ENCODE measurements at places on chromosomes 12 and 14.
A peak's percentile ranks its signal among the peaks of the same experiment; 100 is the strongest.

- peak; percentile 91 for DNase-seq
These were observed at the start of gene RAB3IP for GRCh38 chr12:69738351-69739286. RAB3IP (plus strand) TSS chr12:69738860; CDS start chr12:69755409, 16,549 bp downstream.

DNA sequence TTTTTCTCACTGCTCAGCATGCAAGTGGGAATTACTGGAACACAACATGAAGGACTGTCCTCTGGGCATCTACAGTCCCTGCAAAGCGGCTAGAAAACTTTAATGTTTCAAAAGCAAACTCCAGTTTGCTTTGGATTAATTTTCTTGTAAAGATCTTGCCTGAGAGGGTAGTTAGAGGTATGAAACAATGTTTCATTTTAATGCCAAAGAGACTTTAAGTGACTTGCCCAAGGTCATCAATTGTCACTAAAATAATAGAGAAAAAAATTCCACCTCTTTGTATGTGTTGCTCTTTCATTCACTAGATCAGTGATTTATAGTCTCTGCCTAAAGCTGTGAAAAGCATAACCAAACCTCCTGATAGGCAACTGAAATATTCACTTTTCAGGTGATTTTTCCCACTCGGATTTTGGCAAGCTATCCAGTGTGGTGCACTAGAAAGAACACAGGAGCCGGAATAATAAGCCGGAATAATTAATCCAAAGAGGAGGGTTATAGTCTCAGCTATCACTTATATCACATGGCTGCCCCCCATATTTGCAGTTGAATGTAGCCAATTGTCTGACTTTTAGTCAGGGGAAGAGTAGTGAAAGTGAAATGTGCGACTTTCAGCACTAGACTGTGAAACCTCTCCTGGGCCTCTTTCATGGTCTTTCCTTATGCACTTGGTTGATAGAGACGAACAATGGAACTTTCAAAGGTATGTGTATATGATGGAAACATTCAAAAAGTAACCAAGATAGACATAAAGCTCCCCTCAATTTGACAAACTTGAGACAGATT lies 107.7 kb downstream of the SLC6A15 start:
- DNase-seq, result no peak

DNA sequence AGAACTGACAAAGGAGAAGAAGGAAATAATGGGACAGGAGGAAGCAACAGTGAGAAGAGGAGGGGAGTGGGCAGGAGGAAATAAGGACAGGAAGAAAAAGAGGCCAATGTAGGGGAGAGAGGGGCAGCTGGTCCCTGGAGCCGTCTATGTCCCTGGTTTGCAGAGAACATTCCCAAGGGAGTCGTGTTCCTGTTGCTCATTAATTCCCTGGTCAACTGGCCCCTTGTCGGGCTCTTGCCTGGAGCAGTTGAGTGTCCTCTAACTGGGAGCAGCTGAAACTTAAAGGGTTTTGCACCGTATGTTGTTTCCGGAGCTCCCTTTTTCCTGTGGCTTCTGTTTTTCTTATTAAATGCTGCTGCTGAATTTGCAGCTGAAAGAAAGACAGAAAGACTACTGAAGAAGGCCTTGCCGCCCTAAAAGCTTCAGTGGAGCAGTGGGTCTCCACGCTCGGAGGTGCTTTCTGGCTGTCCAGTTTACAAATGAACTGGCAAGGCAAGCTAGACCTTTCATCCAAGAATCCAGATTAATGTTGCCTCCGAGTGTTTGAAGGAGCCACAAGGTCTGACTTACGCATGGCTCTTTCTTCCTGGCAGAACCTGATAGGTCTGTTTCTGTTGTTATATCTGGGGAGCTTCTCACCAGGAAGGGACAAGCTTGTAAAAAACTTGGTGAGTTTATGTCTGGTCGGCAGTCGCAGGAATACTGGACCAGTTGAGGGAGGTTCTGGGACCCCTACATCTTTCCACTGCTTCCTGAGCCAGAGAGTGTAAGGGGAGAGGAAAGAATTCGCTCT lies 146.2 kb upstream of the RFLNA start:
- DNase-seq, result no peak

GRCh38 chr12:19657118-19657731 lies 217.9 kb downstream of the AEBP2 start:
- no peak for DNase-seq

GRCh38 chr12:45182511-45182910 lies 33.4 kb upstream of the ANO6 start:
- no peak for DNase-seq

- DNase-seq, result peak; percentile 53
These were observed 51.6 kb downstream of the GPATCH2L start for GRCh38 chr14:76203086-76204001.

DNA sequence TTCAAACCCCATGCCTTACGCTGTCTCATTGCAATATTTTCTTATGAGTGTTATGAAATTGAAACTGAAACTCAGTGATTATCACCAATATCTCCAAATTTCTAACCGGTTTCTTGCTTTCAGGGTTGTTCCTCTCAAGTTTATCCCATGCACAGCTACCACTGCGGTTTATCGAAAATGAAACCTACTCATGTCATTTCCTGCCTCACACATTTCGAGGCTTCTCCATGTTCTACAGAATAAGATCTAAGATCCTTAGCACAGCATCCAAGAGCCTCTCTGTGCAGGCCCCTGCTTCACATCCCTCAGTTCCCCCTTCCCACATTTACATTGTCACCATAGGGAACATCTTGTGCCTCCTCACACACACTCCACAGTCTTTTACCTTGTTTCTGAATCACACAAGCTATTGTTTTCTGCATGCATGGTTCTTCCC lies 45.5 kb upstream of the FAR2 start:
- no peak for DNase-seq

GRCh38 chr12:108254517-108255251 lies 84.4 kb downstream of the CMKLR1 start:
- DNase-seq, result no peak

- DNase-seq, result no peak
These were observed 2.9 kb downstream of the ULK1 start for GRCh38 chr12:131897276-131897675.

- no peak for DNase-seq
These were observed 11.6 kb downstream of the SIX1 start for GRCh38 chr14:60637479-60638315.

DNA sequence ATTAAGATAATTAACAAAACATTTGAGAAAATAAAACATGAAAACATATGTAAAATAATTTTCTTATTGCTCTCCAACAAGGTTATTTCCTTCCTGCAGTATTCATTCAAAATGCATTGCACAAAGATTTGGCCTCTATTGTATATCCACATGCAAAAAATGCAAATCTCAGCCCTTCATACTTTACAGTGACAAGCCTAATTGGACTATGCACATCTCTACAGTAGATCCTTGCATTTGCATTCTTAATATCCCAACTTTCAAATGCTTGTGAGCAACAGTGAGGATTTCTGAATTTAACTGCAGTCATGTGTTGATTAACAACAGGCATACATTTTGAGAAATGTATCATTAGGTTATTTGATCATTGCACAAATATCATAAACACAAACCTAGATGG lies 333.7 kb downstream of the PAWR start:
- DNase-seq, result no peak

DNA sequence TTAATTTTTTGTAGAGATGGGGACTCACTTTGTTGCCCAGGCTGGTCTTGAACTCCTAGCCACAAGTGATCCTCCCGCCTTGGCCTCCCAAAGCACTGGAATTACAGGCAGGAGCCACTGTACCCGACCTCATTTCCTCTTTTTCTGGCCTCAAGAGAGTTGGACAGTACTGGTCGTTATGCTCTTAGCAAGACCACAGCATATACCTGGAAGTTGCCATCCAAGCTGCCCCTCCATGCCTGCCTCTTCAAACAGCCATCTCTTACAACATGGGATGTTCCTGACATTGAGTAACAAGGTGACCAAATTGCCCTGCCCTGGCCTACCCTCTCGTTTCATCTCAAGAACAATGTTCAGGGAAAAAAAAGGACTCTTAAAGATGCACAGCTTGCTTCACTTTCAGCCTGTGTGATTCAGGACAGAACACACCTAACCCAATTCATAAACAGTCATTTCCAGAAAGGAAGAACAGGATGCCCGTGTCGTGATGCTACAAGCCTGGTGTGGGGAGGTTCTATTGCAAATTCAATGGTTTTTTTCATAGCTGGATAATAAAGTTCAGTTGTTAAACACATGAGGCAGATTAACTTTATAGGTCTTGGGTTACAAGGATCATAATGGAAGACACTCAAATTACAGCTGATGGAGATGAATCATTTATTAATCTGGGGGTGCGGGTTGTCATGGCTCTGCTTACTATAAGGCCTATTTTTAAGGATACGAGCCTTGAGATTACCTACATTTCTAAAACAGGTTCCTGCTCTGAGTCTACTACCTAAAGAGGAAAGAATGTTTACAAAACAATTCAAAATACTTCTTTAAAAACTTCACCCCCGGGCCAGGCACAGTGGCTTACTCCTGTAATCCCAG lies 11.9 kb downstream of the GLTP start:
- no peak for DNase-seq

DNA sequence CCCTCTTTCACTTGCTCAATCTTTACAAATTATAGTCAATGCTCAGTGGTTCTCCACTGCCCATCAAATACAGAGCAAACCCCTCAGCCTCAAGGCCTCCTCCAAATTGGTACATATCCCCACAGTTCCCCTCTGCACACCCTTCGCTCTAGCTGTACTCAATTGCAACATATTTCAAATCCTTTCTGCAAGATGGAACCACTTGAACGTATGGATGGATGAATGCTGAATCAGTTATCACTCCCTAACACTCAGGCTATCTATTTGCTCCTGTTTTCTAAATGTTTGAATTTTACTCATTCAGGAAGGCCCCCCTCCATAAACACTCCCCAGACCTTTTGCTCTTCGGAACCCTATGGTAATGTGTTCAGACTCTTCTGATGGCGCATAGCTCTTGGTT lies 24.5 kb downstream of the ATG14 start:
- DNase-seq, result no peak

DNA sequence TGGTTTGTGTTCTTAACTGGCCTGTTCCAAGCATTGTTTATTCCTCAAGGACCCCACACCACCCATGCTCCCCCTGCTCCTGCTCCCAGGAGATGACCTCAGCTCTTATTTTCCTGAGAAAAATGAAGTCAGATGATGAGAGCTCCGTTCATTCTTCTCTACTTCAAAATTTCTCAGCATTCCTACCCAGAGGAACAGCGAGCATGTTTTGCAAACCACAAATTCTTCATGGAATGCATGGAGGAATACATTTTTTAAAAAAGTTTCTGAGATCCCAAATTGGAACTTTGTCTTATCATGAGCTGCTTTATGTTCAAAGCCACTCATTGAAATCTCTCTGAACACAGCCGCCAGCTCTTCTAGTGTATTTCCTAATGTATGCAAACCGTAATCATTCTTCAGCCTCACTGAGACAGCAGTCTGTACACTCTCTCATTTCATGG lies 44.9 kb downstream of the SYNE2 start:
- no peak for DNase-seq

DNA sequence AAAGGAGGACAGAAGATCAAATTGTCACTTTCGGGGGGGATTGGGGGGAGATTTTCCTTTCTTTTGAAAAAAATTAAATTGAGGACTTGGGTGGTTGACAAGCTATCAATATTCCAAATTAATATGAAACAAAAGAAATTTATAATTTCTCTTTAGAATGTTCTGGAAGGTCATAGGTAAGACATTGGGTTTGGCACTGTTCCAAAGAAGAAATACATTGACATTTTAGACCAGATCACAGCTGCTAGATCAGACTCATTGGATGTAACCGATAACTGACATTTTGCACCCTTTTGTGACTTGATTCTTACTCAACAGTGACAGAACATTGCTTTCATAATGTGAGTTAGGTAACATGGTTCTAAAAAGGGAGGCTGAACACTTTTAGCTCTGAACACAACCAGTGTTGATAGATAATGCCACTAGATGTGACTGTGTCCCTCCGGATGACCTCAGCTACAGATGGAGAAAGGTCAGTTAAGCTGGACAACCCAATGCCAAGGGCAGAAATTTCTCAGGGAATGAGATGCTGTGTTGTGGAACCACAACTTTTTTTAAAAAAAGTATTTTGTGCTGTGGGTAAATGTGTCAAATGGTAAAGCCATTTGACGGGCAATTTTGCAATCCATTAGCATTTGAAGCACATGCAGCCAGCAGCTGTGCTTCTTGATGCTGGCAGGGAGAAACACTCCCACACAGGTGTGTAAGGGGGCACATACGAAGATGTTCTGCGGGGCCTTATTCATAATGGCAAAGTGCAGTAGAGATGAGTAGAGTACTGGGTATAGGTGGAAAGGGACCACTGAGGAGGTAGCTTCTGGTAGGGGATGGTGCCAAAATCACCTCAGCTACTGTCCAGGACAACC lies 62.9 kb downstream of the RFX4 start:
- no peak for DNase-seq

GRCh38 chr14:38139926-38140325 lies 67.8 kb upstream of the SSTR1 start:
- DNase-seq, result no peak

DNA sequence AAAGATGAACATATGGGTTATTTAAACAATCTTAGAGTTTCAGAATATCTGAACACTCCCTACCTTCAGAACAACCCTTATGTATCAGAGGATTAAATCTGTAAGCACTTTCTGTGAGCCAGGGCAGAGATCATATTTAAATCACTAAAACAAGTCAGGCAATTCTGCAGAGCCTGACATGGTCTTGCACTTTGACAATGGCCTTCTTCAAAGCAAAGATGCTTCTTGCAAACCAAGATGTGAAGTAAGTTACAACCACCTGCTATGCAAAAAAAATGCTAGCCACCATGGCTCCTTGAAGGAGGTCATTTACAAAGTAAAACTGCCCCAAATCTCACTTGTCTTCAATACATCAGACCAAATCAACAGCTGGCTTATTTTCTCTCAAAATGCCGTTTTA lies 3.2 kb downstream of the PPP1CC start:
- no peak for DNase-seq

DNA sequence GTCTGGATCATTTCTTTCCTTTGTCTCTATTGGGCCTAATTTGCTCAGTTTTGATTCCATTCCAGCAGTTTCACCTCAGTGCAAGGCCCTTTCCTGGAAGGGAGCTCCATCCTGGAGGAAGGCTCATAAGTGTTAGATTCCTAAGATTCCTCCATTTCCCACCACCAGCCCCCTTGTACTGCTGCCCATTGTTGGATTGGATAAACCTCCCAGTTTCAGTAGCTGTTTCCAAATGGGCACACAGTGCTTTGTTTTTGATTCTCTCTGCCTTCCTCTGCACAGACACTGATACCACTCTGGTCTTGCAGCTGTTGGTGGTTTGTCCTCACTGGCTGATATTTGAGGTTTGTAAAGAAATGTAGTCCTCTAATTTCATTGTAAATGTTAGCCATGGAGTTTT lies 158.9 kb downstream of the SLC15A5 start:
- no peak for DNase-seq

GRCh38 chr14:20632448-20632830 lies 9.1 kb downstream of the OR6S1 start:
- no peak for DNase-seq

- no peak for DNase-seq
These were observed 228.1 kb downstream of the KCNC2 start for GRCh38 chr12:74981541-74981940.

DNA sequence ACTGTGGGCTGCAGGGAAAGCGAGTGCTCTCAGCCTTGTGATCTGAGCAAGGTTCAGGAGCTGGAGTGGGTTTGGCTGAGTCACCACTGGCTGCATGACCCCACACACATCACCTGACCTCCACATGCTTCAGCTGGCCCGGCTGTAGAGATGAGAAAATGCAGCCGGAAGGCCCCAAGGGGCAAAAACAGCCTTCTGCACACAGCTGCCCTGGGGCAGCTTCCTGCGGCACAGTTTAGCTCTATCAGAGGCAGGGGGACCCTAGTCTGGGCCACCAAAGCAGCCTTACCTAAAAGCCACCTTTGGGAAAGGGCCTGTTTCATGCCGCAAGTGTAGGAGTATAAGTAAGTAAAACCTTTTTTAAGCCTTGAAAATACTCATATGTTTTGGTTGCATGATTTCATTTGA lies 123.3 kb downstream of the SSPN start:
- peak; percentile 49 for DNase-seq

GRCh38 chr14:62445570-62445969 lies 599.7 kb downstream of the KCNH5 start:
- DNase-seq, result no peak
